ENCODE measurements at places on chromosomes 2 and 18. TPM values are rescaled to one million over a fixed set of nuclear protein-coding genes. Genes with fewer than 3 reads are reported as not detected.

MATN3 gene
- 0.29 TPM for polyA plus RNA-seq

SLC5A7 gene
- polyA plus RNA-seq, result 0.09 TPM

GRCh38 chr18:6058941-6059340 lies 163.6 kb upstream of the TMEM200C start:
- DNase-seq, result peak; percentile 37

TNP1 gene
- polyA plus RNA-seq, result not detected

CDCA7 gene
- 0.25 TPM for polyA plus RNA-seq

- no peak for DNase-seq
Observed at GRCh38 chr2:129117434-129117833, 798.8 kb upstream of the HS6ST1 start.

GRCh38 chr18:51195086-51195450 lies 2.4 kb downstream of the MEX3C start:
- DNase-seq, result no peak

DNA sequence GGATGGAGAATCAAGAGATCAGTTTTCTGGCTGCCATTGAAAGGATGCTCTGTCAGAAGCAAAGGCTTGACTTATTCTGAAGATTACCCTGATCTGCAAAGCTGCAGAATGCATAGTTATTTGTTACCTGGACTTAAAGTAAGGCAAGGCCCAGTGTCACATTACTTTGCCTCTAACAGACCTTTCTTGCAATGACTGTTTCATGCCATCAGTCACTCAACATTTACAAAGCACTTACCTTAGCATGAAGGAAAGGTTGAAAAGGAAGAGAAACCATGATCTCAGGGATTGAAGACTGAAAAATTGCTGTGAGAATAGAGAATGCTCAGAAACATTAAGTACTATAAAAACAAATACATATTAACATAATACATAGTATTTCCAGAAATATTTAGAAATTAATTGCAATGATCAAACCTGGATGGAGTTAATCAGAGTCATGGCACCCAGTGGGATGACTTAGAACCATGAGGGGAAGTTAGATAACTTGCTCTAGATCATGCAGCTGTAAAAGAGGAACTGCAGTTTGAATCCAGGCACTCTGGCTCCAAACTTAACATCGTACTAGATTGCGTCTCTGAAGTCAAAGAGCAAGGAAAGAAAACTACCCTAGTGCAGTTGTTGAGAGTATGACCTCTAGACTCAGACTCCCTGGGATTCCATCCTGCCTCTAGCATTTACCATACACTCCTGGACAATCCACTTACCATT lies 26.5 kb upstream of the FAM117B start:
- DNase-seq, result no peak

- DNase-seq, result no peak
Observed at GRCh38 chr18:2874765-2875164, 28.0 kb downstream of the EMILIN2 start.

DSG1 gene
- polyA plus RNA-seq, result 0.34 TPM

- peak; percentile 87 for DNase-seq
Observed at GRCh38 chr18:74597034-74597661, 522 bp upstream of the ZNF407 start.

GBX2 gene
- not detected for polyA plus RNA-seq
